Daoy (cell line): ENCODE measurements at places on chromosomes 2 and 18. TPM values are rescaled to one million over a fixed set of nuclear protein-coding genes. Genes with fewer than 3 reads are reported as not detected.

DNA sequence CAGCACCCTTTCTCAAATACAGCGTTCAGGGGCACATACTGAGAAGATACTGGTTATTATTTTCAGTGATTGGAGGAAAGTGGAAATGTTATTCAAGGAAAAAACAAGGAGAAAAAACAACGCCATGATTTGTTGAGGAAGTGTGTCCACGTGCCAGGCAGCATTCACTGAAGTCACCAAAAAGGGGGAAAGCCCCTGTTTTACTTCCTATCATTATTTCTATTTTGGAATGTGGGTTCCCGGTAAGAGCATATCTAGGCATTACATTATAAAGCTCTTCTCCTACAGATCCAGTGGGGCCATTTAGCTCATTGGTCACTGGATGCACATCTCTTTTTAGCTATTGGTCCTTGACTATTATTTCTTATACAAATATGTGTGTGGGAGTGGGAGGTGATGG, 518.7 kb downstream of the TXNL1 start:
- no peak for DNase-seq

GRCh38 chr2:188119112-188119838, 172.4 kb upstream of the GULP1 start:
- DNase-seq, result no peak

DNA sequence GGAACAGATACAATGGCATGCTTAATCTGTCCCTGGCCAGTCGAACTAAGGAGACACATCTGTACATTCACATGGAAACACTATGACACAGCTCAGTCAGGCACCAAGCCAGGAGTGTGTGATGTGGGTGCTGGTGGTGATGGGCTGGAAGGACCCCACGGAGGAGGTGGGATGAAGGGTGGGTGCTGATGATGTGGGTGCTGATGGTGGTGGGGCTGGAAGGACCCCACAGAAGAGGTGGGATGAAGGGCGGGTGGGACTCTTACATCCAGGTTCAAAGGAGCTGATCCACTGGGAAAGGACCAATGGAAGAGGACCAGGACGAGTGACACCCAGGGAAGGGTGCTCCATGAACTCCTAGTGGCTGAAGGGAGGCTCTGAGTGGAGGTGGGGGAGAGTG, 34.8 kb upstream of the ACAA2 start:
- no peak for DNase-seq

GRCh38 chr2:201572846-201573508, 70.3 kb downstream of the TMEM237 start:
- DNase-seq, result no peak

GRCh38 chr2:200483729-200484198, 26.1 kb downstream of the KCTD18 start:
- DNase-seq, result peak; percentile 40

GRCh38 chr18:22193466-22193865, 24.1 kb downstream of the GATA6 start:
- no peak for DNase-seq

- DNase-seq, result peak; percentile 12
Measured at GRCh38 chr18:26190506-26190905, 35.7 kb upstream of the TAF4B start.

GRCh38 chr2:67251741-67252140, 145.4 kb upstream of the ETAA1 start:
- no peak for DNase-seq

The ATG16L1 gene
- 52.2 and 74.7 TPM in 2 replicates for total RNA-seq

The MARCHF7 gene
- total RNA-seq, result 89.0 and 104 TPM in 2 replicates

The CSRNP3 gene
- 0.83 and 2.7 TPM in 2 replicates for total RNA-seq

The VIT gene
- total RNA-seq, result not detected in 2 replicates

DNA sequence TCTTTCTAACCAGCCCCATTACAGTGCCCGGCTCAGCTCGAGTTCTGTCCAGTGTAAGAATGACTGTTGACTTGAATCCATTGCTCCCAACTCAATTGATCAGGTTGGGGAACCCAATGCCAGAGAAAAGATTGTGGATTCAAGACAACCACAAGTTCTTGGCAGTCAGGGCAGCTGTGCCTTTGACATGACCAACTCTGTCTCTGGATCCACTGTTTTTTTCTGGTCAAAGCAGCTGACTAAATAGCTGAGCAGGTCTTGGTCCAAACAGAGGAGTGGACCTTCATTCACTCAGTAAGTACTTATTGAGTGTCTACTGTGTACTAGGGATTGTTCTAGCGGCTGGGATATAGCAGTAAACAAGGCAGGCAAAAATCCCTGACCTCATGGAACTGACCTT, 6.3 kb upstream of the ATOH8 start:
- no peak for DNase-seq

GRCh38 chr18:27225947-27226481, 40.9 kb upstream of the CHST9 start:
- no peak for DNase-seq

- DNase-seq, result no peak
Measured at GRCh38 chr2:120879431-120880295, 144.0 kb downstream of the GLI2 start.

GRCh38 chr18:59050661-59051057, 89.0 kb upstream of the SEC11C start:
- no peak for DNase-seq

The PROM2 gene
- 0.17 TPM in 1 of 2 replicates, not detected in the other for total RNA-seq

GRCh38 chr2:235493775-235494715, at the start of gene AGAP1:
AGAP1 (plus strand) TSS chr2:235494043.
- DNase-seq, result peak; percentile 94

GRCh38 chr2:196500686-196501431, 138.7 kb upstream of the CCDC150 start:
- DNase-seq, result peak; percentile 38

- DNase-seq, result no peak
Measured at GRCh38 chr2:148531235-148531634, 113.3 kb upstream of the EPC2 start.

- no peak for DNase-seq
Measured at GRCh38 chr2:236915726-236916125, 170.0 kb upstream of the COPS8 start.
